Activated gamma-delta T cell treated with anti-CD3 and anti-CD28 coated beads, Interleukin-2, amount 50 U/mL, for 16 hours (primary cell): ENCODE measurements at places on chromosomes 12 and 14.

DNA sequence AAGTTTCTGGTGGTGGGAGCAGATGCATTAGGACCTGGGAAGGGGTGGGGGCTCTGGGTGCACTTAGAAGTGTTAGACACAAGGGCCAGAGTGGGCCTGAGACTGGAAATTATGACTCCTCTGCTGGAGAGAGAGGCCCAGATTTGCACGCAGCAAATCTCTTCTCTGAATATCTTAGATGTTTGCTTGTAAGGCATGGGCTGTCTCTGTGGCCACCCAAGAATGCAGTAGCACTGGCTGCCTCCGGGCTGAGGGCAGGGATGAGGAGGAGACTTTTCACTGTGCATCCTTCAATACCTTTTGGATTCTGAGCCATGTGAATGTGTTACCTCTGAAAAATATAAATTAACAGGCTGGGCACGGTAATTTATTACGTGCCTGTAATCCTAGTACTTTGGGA lies 14.0 kb upstream of the RABGGTA start:
- DNase-seq, result no peak

- DNase-seq, result no peak
These were observed 57.6 kb upstream of the FZD10 start for GRCh38 chr12:130104571-130105106.

DNA sequence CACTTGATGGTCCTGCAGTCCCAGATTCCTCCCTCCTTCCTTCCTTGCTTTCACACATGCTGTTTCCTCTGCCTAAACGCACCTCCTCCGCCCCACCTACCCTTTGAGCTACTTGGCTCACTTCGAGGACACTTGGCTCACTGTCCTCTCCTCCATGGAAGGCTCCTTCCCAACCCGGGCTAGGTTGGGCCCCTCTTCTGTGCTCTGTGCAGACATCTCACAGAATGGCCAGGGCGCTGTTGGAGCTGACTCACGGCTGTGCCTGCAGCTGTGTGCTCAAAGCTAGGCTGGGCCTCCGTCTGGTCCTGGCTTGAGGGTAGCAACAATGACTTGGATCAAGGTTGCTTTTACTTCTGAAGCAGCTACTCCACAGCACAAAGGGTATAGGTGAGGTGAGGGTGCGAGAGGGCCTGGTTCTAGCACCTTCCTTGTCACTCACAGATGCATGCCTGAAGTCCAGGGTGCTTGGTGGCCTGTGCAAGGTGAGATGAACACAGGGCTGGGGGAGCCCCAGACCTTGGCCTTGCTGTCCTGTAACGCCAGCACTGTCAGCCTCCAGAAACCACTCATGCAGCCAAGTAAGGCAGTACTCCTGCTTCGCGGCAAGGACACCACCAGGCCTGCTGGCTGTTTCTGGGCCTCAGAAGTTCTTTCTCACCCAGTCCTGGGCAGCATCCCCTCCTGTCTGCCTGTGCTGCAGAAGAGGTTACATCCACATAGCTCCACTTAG lies 61.8 kb downstream of the GALNT16 start:
- DNase-seq, result no peak

GRCh38 chr12:117513353-117513752 lies 151.9 kb upstream of the NOS1 start:
- DNase-seq, result no peak

- no peak for DNase-seq
These were observed 846 bp upstream of the MTHFD1 start for GRCh38 chr14:64387232-64387781.

DNA sequence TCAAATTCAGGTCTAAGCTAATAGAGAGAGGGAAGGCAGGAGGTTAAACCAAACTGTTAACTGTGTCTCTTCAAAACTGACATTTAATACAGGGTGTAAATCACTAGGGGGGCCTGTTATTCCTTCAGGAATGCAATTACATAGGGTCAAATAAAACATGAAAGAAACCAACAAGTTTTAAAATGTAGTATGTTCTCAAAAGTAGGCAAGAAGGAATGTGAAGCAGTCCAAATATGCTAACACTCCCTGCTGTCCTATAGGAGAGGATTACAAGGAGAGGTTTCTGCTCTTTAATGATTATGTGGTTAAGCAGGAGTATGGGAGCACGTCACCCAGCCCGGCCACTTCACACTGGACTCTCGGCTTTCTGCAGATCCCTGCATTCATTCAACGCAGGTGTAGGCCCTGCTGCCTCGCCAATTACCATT lies 42.5 kb upstream of the BMP4 start:
- DNase-seq, result no peak

DNA sequence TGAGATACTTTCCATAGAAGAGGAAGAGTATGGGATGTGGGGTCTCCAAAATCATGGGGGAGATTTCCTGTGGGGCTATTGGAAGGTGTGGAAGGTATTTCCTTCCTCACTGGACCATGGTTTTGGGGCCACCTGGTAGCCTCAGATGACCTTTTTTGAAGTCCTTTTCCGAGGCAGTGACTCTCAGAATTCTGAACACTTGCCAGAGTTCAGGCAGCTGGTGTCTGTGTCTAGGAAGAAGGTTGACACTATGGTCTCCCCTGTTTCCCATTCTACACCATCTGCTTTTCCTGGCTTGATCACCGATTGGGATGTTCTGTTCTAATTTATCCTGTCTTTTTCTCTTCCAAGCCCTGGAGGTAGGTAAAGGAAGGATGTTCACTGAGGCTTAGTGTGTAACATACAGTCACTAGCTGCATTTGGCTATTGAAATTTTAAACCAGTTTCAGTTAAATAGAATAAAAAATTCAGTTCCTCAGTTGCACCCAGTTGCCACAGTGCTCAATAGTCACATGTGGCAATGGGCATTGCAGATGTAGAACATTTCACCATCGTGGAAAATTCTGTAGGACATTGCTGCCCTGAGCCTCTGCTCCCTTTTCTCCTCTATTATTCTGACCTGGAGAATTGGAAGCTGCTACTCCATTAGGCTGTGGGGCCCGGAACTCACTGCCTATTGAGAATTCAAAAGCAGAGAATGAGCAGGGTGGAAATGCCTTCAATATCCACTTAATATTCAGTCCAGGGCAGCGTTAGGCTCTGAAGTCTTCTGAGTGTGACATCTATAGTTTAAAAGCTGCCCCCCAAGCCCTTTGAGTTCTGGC lies 11.0 kb upstream of the PLEKHG3 start:
- no peak for DNase-seq

DNA sequence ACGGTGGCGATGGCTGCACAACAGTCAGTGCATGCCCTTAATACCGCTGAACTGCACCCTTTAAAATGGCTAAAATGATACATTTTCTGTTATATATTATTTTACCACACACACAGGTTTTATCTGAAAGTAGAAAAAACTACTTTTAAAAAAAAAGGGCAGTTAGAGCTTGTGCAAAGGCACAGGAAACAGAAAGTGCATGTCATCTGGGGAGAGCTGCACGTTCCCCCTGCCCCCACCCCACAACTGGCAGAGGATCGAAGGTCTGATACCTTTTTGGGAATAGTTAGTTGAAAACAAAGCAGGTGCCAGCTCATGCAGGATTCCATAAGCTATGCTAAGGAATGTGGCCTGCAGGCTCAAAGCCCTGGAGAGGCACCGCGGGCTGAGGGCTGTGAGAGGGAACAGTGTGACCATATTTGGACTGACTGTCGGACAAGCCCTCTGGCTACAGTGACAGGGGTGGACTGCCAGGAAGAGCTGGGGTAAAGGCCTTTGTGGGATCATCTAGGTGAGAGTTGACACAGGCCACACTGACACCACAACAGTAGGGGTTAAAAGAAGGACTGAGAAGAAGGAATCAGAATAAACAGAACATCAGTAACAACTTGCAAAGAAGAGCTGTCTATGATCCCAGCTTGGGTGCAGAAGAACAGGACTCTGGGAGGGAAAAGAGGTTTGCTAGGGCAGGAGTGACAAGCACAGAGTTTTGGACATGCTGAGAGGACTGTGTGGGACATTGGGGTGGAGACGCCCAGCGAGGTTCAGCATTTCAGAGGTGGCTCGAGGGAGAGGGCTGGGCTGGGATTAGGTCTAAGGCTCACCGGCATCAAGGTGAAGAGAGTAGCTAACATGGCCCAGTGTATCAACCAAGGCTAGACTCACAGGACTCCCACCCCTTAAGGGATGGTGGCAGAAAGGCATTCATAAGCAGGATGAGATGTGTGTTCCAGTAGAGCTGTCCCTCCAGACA lies 54.6 kb downstream of the ACTN1 start:
- no peak for DNase-seq

GRCh38 chr14:80705241-80705980 lies 236.1 kb downstream of the CEP128 start:
- no peak for DNase-seq

DNA sequence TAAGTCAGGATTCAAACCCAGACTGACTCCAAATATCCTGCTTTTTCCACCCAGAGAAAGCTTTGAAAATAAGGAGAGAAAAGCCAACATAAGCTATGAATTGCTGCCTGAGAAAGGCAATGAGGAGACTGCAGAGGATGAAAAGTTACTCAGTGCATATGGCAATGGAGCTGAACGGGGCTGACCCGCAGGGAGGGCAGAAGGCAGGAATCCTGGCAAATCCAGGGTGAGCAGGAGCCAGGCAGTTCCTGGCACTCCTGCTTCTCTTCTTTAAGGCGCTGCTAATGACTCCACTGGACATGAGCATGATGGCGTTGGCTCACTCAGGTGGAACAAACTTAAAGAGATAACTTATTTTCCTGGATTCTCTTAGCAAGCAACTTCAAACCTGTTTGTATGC lies 95.2 kb upstream of the TMCC3 start:
- DNase-seq, result no peak

GRCh38 chr12:52358575-52359350 lies 8.5 kb downstream of the KRT85 start:
- no peak for DNase-seq

DNA sequence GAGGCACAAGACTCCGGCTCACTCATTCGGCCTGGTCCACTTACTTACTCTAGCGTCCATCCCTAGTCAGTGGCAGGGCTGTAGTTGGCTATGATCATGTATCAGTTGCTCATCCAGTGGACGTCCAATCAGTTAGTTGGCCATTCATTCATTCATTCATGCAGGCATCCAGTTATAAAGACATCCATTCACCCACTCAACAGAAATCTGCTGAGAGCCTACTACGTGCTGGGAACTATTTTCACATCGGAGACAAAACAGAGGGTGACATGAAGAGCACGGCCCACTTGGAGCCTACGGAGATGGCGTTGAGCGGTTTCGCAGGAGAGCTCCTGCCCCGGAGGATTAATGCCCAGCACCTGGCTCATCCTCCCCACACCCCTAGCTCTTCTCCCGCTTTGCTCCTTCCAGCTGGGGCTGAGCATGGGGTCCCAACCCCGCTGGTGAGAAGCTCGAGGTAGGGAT lies 49.7 kb downstream of the SNAPC1 start:
- DNase-seq, result no peak

GRCh38 chr12:18798535-18799361 lies 60.8 kb downstream of the CAPZA3 start:
- DNase-seq, result no peak

DNA sequence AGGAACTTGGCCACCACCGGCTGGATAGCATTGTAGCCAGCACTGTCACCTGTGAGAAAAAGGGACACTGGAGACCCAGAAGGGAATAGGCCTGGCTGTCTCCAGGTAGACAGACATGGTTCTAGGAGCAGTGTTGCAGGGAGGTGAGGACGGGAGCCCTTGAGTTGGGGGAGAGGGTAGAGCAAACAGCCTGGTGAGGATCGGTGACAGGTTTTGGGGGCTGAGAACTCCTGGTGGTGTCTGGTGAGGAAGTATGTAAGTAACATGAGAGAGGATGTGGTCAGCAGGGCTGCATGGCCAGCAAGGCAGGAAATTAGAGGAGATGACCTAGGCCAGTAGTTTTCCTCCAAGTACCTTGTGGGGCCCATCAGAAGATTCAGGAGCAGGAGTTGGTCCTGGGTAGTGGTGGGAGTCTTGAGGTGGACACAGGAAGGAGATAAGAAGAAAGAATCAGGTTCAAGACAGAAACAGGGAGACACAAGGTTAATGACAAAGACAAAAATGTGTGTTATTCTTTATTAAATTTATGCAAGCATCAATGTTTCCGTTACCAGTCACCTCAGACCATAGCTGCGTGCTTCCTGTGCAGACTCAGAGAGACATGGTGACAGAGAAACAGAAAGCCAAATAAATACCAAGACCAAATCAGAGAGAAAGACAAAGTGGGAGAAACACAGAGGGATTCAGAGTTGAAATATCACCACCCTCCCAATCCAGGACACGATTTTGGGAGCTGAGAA lies at the start of gene ARHGAP9:
ARHGAP9 (minus strand) TSS at position 491 of the 740 bp plus-strand sequence; CDS start at position 31, 460 bp downstream.
- DNase-seq, result no peak

GRCh38 chr12:16920451-16920850 lies 314.5 kb upstream of the LMO3 start:
- DNase-seq, result no peak

GRCh38 chr12:106956048-106956578 lies 406 bp downstream of the TMEM263 start:
- peak; percentile 28 for DNase-seq

DNA sequence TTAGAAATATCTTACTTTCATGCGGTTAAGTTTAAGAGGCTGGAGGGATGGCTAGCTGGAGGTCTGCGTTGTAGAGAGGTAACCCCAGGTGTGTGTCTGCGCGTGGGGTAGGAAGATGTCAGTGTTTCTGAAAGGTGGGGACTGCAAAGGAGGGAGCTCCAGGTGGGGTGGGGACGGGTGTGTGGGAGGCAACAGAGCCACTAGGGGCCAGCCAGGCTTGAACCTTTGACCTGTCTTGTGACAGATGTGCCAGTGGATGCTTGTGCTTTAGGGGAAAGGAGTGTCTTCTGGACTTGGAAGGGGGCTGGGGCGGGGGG lies 841 bp downstream of the GLI1 start:
- DNase-seq, result no peak
